Stimulated activated CD8-positive, alpha-beta memory T cell treated with anti-CD3 and anti-CD28 coated beads, Interleukin-2, amount 100 ng/mL, for 1 hour (primary cell): ENCODE measurements at places on chromosomes 3 and 15.

- DNase-seq, result no peak
Measured at GRCh38 chr3:6262010-6262409, 598.9 kb upstream of the GRM7 start.

DNA sequence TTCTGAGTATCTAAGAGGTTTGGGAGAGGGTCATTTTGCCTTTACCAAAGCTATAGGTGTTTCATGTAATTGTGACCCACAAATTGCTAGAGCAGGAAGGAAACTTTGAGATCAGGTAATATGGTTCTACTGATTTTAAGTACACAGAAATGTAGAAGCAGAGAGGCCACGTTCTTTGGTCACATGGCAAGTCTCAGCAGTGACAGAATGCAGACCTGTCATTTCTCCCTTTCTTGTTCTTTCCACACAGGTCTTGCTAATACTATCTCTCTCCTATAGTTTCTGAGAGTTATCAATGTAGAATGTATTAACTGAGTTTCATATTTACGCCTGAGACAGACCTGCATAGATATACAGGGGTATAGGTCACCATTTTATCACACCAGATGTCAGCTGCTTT lies 10.9 kb upstream of the RTP1 start:
- DNase-seq, result no peak

- no peak for DNase-seq
Measured at GRCh38 chr3:104438706-104439105, 928.0 kb upstream of the ALCAM start.

- no peak for DNase-seq
Measured at GRCh38 chr3:50575372-50575771, 6.0 kb downstream of the HEMK1 start.

- peak; percentile 52 for DNase-seq
Measured at GRCh38 chr3:23805633-23806533, at the start of gene UBE2E1. Gene UBE2E1, plus strand, starts transcription at chr3:23805955. Its CDS starts 1,315 bp downstream, at chr3:23807270.

DNA sequence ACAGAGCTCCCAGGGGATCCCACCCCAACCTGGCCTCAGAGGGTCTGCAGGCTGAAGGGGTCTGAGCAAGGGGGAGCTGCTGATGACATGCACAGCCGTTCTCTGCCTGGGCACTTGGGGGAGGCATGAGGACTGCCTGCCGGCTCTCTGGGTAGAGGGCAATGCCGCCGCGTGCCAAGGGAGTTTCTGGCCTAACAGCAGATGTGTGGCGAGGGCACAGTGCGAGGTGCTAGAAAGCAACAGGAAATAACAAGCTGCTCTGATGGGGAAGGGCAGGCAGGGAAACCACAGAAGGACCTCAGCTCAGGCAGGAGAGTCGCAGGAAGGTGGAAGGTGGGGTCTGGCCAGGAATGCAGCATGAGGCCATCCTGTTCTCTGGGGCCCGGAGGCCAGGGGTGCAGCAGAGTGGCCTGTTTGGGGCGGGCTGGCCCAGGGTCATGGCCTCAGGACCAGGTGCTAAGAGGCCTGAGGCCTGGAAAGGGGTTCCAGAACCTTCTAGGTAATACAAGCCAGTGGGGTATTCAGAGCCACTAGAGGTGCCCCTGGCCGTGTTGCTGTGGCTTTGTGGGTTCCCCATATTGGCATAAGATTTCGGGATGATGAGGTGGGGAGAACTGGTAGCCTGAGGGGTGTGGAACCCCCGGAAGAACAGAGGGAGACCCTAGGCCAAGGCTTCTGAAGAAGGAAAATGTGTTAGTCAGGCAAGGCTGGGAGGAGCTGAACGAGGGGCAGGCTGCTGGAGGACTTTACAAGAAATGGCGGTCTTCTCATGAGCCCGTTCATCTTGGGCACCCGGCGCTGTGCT lies 41.2 kb downstream of the RGMA start:
- DNase-seq, result peak; percentile 17

GRCh38 chr3:125965505-125965904 lies 3.5 kb upstream of the ROPN1B start:
- no peak for DNase-seq

DNA sequence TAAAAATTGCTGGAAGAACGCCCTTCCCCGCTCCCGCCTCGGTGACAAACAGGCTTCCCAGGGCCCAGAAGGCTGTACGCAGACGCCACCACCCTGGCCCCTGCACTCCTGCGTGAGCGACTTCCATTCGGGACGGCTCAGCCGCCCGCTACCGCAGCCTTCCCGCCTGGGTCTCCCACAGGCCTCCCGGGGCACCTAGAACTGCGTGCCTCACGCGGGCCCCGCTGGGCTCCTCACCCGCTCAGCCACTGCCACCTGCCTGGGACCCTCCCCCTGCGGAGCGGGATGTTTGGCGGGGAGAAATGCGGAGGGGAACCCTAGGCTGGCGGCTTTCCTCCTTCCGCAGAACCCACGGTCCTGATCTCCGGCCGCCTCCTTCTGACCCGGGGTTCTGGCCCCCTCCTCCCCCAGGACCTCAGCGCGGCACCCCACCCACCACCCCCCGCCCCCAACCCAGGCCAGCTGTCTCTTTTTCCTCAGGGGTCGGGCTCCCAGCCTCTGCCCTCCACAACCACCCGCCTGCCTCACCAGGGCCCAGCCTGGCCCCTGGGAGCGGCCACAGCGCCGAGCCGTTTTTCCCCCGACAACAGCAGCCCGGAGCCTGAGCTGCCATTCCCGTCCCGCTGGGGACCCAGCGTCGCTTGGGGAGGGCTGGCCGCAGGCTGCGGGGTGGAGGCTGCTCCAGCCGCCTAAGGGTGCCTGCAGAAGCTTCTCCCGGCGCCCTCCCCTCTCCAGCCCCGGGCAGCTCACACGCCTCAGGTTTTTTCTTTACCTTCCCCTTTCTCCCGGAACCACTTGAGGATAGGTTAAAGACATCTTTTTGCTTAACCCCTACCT lies 27.6 kb upstream of the RAB7A start:
- DNase-seq, result no peak

DNA sequence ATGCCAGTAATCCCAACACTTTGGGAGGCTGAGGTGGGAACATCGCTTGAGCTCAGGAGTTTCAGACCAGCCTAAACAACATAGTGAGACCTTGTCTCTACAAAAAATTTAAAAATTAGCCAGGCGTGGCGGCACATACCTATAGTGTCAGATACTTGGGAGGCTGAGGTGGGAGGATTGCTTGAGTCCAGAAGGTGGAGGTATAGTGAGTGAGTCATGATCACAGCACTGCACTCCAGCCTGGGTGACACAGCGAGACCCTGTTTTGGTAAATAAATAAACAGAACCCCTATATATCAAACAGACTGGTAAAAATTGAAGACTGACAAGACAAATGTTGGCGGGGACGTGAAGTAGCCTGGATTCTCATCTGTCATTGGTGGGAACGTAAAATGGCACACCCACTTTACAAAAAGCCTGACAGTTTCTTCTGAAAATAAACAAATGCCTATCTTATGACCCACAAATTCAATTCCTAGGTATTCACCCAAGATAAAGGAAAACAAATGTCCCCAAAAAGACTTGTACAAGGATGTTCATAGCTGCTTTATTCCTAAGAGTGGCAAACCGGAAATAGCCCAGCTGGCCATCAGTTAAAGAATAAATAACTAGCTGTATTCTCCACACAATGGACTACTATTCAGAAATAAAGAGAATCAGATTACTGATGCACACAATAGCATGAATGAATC lies 47.0 kb upstream of the GK5 start:
- no peak for DNase-seq

DNA sequence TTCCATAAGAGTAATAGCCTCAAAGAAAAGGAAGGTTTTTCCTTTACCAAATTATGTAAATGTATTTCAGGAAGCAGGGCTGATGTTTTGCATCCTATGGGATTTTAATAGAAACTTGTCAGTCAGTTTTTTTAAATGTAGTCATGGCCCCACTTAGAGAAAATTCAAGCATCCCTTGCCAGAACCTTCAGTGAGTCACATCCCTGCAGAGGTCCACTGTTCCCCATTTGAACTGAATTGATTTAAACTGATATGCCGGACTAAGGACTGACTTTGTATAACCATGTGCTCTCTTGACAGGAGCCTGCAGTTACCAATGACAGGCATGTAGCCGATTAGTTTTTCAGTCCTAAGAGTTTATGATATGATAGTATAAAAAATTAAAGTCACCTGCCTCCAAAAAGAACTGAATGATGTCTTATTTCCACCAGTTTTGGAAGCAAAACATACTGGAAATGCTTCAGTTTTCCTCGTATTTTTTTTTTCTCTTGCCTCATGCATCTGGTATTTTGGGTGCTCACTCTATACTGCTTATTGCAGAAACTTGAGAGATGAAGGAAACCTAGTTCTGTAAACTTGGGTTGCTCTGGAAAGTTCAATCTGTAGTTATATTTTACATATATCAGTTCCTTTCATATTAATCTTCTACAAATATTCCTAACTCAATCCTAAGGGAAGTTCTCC lies 30.7 kb downstream of the LRTM1 start:
- DNase-seq, result no peak

DNA sequence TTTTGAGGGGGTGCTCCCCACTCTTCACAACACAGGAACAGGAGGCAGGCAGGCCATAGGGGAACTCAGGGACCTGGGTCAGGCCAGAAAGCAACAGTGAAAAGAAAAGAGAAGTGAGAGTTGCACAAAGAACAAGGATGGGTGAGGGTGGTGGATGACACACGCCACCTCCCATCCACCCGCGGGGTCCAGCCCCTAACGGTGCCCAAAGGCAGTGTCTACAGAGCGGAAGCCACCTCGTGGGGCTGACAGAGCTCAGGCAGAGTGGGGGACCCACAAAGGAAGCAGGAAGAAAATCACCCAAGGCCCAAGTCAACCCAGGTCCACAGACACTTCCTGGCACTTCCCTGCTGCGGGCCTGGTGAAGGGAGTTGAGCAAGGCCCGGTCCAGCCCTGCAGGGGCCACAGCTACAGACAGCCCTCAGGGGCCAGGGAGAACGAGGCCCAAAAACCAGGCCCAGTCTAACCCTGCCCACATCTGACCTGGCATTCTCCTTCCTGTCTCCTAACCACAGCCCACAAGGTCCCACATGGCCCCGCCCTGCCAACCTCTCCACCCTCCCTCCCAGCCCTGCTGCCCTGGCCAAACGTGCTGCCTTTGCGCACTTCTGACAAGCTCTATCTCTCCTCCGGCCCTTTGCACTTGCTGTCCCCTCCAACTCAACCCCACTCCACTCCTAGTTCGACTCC lies 5.9 kb downstream of the NUP210 start:
- DNase-seq, result peak; percentile 48

DNA sequence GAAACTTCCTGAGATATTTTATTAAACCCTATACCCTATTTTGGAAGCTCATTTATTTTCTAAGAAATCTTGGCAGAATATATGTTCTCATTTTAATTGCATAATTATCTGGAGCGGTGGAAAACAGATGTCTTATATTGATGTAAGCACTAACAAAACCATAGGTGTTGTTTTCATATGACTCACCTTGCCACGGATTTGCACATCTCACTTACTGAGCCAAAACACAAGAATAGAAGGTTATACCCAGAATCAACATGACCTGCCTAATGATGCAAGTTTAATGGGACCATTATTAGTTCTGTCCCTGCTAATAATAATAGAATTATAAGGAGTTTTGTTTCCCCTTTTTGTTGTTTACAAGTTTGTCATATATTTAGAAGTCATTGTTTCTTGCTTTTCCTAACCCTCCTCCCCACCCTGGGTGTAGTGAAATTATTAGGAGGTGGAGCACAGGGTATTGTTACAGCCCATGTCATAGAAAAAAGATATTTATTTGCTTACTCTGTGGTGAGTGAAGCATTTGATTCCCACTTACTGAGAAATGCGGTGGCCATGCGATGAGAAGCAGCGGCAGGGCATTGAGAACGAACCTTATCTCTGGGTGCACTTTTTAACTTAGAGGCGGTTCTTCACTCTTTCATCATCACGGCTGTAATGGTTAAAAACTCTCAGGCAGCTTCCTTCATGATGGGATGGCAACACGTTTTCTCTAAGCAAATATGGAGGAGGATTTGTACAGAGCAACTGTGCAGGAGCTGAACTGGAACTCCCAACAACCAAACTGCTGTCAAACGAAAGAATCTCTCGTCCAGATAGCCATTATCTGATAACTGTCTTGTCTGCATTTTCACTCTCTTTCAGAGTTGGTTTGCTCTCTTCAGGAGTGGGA lies 521 bp downstream of the IL5RA start:
- no peak for DNase-seq

- no peak for DNase-seq
Measured at GRCh38 chr3:18645619-18646018, 220.5 kb upstream of the SATB1 start.

DNA sequence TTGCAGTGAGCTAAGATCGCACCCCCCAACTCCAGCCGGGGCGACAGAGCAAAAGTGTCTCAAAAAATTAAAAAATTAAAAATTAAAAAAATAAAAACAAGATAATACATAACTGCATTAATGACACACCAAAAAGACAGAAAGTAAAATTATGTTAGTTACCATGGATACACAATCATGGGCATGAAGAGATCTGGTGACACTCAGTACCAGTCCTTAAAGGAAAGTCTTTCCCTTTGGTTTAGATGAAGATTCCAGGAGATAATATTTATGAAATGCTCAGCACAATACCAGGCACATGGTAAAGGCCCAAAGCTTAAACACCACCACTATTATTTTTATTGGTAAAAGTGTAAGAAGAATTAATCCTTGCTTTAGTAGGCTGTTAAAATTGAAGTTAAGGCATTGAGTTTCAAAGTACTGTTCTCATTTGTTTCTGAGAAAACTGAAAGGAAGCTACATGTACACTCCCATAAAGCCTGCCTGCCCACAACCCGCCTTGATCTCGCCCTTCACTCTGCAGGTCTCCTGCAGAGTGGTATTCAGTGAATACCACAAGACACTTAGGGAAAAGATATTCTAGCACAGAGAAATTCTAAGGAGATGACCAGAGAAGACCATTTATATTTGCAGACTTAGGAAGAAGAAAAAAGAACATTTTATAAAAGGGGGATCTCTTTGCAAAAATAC lies 52.3 kb downstream of the SUCLG2 start:
- peak; percentile 5 for DNase-seq

DNA sequence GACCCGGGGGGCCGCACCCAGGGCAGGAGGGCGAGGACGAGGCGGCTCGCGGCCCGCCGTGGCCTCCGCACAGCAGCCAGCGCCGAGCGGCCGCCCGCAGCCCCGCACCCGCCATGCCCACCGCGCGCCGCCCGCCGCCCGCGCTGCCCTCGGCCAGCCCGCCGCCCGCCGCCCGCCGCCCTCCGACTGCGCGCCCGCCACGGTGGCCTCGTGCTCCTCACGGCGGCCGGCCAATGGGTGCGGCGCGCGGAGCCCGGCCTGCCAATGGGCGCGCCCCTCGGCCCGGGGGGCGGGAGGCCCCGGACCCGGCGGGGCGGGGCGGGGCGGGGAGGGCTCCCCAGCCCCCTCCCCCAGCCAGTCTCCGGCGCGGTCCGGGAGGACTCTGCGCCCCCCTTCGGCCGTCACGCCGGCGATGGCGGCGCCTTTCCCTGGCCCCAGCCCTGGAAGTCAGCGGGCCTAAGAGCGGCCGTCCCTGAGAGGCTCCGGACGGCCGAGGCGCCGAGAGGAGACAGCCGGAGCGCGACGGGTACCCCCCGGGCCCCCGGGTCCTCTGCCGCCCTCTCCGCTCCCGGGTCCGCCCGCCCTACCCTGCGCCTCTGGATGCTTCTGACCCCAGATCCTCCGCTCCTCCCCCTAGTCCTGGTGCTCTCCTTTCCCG lies at the start of gene NT5DC2:
TSS of gene NT5DC2 (minus strand) at position 235 of the 658 bp plus-strand sequence. CDS start at position 115, 120 bp downstream.
- DNase-seq, result peak; percentile 28

GRCh38 chr3:8307545-8308110 lies 194.0 kb upstream of the LMCD1 start:
- no peak for DNase-seq

GRCh38 chr15:69812861-69813261 lies 284.9 kb downstream of the TLE3 start:
- DNase-seq, result no peak

- no peak for DNase-seq
Measured at GRCh38 chr3:111904376-111905241, 45.5 kb downstream of the PHLDB2 start.
